Fibroblast of skin of left quadriceps (primary cell): ENCODE measurements at places on chromosomes 2 and 18.

- DNase-seq = no peak
Observed at GRCh38 chr2:31197669-31198068, 19.6 kb downstream of the CAPN14 start.

- DNase-seq = peak; percentile 59
Observed at GRCh38 chr2:174771631-174772471, 7.6 kb upstream of the CHRNA1 start.

- peak; percentile 46 for DNase-seq
Observed at GRCh38 chr2:107108556-107108955, 222.6 kb upstream of the ST6GAL2 start.

DNA sequence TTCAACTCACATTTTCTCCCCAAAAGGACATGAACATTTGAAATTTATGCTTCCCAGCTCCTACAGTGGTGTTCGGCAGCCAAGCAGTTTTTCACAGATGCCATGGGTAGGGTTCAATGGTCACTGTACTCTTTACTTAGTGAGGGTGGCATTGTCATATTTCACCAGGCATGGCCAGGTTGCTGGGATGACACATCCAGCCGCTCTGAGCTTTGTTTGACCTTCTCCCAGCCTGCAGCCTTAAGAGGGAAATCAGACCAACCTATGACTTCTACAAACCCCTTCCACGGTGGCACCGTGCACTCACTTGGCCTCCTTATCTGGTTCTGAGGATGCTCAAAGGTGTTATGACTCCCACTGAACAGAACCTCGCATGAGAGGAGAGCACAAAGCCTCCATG lies 108.4 kb upstream of the SH3BP4 start:
- DNase-seq = no peak

DNA sequence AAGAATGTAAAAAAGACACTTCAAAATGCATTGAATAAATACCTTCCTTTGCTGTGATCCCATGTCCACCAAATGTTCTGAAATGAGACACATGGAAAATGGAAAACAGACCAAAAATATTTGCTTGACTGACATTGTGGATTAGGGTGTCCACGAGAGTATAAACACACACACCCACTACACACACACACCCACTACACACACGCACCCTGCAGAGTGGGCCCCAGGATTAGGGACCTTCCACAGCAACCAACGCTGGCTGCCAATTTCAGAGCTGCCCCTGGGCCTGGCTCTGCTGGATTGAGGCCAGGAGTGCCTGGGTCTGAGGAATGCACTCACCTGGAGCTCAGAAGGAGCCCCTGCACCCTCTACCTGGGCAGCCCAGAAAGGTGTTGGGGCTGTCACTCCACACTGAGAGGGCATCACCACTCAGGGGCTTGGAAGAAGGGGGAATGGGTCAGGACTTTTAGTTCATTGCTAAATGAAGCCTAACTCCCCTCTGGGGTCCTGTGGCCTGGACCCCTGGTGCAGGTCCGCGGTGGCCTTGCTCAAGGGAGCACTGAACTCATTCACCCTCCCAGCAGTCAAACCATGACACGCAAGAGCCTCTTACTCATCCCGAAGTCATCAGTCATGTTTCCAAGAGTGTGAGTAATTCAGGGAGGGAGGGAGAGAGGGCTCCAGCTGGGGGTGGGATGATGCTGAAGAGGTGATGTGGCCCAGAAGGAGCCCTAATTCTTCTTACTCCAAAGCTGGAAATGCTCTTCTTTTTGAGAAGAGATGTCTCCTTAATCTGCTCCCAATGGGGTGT lies 50.2 kb upstream of the PLB1 start:
- DNase-seq = peak; percentile 92

DNA sequence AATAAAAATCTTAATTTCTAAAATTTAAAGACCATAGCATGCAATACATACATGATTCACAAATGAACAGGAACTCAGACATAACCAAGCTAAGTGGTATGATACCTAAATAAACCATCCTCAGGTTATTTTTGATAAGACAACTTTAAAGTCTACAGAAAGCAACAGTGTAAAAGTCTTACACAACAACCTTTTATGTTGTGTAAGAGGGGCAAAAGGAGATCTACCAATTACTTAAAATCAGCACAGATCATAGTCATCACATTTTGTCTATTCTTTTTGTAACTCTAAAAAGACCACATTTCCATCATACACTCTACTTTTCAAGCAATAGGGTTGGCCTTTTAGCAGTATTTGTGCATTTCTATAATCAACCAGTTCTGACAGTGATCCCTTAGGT lies 16.3 kb downstream of the SP3 start:
- DNase-seq = no peak

- no peak for DNase-seq
Observed at GRCh38 chr18:3552305-3552704, 102.3 kb downstream of the TGIF1 start.

GRCh38 chr2:56889738-56890137 lies 705.9 kb downstream of the CCDC85A start:
- DNase-seq = no peak

DNA sequence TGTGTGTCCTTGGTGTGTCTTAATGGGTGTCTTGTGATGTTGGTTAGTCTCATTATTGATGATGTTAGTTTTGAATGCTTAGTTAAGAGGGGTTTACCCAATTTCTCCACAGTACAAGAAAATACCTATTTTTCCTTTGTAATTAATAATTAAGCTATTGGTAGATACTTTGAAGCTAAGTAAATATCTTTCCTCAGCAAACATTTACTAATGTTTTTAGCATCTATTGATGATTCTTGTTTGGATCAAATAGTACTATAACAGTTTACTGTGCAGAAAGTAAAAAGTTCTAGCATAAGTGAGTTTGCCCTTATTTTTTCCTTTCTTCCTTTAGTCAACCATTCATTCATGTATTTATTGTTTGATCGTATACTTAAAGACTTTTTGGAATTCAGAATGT lies 19.1 kb downstream of the MAP3K20 start:
- DNase-seq = no peak

DNA sequence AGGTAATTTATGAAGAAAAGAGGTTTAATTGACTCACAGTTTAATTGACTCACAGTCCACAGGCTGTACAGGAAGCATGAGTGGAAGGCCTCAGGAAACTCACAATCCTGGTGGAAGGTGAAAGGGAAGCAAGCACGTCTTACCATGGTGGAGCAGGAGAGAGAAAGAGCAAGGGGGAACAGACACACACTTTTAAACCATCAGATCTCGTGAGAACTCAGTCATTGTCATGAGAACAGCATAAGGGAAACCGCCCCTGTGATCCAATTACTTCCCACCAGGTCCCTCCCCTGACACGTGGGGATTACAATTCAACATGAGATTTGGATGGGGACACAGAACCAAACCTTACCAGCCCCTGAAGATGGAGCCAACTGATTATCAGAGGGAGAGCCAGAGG lies 11.2 kb upstream of the PUM2 start:
- DNase-seq = no peak

DNA sequence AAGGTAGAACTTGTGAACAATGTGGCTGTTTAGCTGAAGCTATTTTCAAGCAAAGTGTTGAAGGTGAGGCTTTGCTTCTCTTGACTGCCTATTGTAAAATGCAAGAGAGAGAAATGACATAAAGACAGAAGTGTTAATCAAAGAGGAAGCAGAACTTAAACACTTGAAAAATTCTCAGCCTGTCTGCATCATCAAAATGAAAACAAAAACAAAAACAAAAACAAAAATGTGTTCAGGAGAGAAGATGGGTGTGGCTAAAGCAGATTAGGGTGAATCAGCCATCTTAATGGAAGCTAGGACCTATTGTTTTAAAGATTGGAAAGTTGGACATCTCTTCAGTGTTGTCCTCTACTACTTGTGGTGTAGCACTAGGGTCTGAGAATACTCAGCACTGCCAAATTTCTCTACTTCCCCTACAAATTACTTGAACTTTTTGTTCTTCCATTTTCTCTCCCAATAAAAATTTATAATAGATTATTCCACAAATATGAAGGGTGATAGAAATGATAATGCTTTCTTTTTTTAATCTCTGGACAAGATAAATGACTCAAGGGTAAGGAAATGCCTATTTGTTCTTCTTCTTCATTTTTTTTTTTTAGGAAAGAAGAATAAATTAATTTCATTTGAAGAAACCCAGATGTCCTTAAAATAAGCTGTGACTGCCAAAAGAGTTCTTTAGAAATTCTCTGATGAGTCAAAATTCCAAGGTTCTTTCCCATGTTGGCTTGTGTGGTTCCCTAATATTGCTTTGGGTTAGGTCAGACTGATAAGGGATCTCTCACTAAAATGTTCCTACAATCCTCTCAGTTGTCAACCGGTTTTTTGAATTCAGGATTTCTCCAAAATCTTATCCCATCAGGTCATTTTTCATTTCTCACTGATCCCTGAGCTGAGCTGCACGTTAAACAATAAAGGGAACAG lies 571.2 kb upstream of the ZEB2 start:
- DNase-seq = peak; percentile 49

DNA sequence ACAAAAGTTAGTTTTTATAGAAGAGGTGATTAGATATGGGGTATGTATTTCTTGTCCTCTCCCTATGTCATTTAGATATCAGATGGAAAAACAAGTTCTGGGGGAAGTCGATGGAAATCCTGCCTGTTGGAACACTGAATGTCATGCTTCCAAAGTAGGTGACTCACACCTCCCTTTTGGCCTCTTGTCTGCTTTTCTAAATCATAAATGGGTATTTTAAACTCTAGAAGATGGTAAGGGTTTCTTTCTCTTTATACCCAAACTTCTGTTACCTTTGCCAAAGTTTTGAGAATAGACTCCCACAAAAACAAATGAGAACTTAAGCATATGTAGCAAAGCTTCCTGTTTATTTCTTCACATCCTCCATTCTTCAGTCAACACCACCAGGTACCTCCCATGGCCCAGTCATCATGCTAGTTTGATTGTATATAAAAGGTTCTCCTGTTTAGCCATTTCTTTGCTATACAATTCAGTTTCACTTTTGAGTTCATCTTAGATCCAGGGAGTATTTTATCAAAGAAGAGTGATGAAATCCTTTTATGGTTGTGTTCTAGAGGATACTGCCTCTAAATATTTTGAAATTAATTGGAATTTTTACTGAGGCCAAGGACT lies 63.9 kb downstream of the PRKRA start:
- DNase-seq = no peak

GRCh38 chr2:64934530-64934929 lies 54.7 kb upstream of the SLC1A4 start:
- DNase-seq = no peak

GRCh38 chr2:229738024-229738625 lies 23.8 kb upstream of the DNER start:
- DNase-seq = no peak

- DNase-seq = no peak
Observed at GRCh38 chr2:9844036-9844483, 786 bp downstream of the TAF1B start.

GRCh38 chr2:158667586-158667985 lies 127.5 kb upstream of the DAPL1 start:
- peak; percentile 54 for DNase-seq

DNA sequence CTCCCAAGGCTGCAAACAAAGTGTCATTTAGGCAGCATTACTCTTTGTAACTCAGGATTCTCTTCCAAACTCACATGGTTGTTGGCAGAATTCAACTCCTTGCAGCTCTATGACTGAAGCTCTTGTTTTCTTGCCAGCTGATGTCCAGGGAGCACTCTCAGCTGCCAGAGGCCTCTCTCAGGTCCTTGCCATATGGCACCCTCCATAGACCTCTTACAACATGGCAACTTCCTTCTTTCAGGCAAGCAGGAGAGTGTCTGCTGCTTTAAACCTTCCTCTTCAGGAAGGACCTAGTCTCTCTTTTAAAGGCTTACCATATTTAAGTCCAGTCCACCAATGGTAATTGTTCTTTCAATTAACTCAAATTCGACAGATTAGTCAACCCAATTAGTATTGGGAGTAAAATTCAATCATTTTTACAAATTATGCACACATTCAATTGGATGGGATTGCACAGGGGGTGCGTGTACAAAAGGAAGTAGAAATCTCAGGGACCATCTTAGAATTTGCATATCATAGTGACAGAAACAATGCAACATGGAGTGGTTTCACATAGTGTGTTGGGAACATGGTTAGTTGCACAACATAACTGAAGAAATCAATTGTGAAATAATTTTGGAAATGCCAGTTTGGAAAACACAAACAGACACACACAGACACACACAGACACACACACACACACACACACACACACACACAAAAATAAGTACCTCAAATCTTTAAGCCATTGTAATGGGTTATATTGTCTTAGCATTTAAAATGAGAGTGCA lies 893.5 kb upstream of the ZEB2 start:
- no peak for DNase-seq

DNA sequence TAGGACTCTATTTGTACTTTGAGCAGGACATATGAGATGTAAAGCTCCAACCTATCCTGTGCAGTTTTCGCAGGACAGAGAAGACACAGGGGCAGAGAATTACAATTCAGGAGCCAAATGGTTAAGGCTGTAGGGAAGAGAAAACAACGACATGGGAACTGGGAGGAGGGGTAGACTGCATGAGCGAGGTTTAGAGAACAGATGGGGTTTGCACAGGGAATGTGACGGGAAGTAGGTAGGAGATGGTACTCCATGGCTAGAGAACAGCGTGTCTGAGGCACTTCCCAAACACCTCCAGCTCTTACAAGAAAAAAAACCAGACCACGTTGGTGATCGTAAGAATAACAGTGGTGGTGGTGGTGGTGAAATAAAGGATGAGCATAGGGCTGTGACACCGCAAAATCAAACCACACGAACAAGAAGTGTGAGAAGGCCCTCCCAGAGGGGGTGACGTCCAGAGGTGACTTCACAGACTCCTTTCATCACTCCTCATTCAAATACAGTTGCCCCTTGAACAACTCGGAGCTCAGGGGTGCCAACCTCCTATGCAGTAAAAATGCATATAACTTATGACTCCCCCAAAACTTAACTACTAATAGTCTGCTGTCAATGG lies 92.7 kb downstream of the FARSB start:
- DNase-seq = no peak

DNA sequence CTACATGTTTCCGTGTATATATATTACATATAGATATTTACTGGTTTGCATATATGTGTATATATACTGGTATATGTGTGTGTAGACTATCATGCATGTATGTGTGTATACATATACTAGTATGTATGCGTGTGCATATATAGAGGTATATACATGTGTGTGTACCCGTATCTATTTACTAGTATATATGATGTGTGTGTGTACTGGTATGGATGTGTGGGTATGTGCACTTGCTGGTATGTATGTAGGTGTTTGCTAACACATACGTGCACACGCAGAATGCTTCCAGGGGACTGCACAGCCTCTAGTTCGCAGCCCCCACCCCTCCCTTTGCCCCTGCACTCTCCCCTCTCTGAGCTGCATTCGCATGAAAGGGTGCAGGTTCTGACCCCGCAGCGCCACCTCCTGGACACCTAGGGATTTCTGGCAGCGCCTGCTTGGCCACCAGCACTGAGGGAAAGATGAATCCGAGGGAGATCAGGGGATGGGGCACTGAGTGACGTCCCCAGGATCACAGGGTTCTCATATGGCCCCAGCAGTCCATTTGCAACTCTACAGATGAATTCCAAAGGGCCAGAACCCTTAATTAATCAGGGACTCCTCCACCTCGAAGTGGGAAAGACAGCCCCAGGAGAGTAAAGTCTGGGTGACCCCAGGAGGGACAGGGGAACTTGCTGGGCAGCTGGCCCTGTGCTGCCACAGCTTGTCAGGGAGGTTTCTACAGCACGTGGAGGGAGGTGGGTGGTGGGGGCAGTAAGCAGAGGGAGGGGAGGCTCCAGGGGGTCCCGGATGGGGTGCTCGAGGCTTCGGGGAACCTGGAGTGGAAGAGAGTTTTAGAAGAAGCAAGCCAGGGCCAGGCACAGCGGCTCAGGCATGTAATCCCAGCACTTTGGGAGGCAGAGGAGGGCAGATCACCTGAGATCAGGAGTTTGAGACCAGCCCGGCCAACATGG lies 66.8 kb upstream of the ASAP2 start:
- no peak for DNase-seq

- no peak for DNase-seq
Observed at GRCh38 chr2:53442783-53443182, 324.8 kb upstream of the CHAC2 start.
